ENCODE measurements at places on chromosomes 11 and 22. TPM values are rescaled to one million over a fixed set of nuclear protein-coding genes. Genes with fewer than 3 reads are reported as not detected.

DNA sequence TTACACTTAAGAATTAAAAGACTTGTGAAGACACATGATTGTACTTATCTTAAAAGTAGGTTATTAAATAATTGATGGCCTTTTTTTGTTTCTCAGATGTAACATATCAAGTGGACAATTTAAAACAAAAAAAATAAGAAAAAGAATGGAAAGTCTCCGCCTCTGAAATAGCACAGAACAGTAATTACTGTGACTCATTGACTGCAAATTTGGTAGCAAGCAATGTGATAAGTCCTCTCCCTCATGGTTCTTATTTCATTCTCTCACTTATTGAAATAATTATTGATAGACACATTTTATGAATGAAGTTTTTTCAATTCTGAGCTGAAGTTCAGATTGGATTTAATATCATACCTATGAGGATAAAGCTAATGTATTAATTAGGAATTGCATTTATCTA, 717.9 kb upstream of the LUZP2 start:
- no peak for DNase-seq

DNA sequence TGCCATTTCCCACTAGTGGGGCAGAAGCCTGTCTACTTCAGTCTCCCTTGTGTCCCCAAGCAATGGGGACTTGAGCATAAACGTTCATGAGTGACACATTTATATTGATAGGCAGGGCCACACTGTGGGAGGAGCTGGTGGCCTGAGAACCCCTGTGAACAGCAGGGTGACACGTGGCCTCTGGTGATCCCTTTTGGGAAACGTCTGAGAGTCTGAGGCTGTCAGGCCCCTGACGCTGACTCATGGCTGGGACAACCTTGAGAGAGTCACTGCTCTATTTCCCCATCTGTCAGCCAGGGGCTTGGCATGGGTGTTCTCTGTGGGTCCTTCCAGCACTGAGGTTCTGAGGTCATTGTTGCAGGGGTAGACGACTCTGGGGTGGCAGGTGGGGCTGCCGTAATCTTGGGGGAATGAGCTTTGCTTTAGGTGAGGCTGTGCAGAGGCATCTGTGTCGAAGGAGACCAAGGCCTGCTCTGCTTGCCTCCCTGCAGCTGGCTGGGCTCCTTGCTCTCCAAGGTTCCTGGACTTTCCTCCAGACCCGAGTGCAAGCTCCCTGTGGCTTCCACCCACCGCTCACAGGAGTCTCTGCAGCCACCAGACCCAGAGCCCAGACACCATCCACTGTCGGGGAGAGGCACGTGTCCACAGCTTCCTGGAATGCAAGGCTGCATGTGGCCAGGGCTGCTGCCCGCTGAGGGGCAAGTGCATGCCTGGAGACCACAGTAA, 54.7 kb downstream of the SMIM38 start:
- DNase-seq, result no peak

GRCh38 chr11:65150509-65151299, 16.4 kb upstream of the SYVN1 start:
- DNase-seq, result peak; percentile 85

- no peak for DNase-seq
These were observed 16.5 kb downstream of the TOLLIP start for GRCh38 chr11:1292644-1293618.

- DNase-seq, result no peak
These were observed 494.4 kb upstream of the B3GAT1 start for GRCh38 chr11:134906356-134906955.

GRCh38 chr11:200224-201003, 6.8 kb downstream of the BET1L start:
- DNase-seq, result peak; percentile 1

The FXYD6 gene
- total RNA-seq, result 37.2 TPM

GRCh38 chr11:96338910-96339705, 3.9 kb downstream of the MAML2 start:
- peak; percentile 45 for DNase-seq

GRCh38 chr11:123740787-123741158, 687 bp downstream of the ZNF202 start:
- no peak for DNase-seq

DNA sequence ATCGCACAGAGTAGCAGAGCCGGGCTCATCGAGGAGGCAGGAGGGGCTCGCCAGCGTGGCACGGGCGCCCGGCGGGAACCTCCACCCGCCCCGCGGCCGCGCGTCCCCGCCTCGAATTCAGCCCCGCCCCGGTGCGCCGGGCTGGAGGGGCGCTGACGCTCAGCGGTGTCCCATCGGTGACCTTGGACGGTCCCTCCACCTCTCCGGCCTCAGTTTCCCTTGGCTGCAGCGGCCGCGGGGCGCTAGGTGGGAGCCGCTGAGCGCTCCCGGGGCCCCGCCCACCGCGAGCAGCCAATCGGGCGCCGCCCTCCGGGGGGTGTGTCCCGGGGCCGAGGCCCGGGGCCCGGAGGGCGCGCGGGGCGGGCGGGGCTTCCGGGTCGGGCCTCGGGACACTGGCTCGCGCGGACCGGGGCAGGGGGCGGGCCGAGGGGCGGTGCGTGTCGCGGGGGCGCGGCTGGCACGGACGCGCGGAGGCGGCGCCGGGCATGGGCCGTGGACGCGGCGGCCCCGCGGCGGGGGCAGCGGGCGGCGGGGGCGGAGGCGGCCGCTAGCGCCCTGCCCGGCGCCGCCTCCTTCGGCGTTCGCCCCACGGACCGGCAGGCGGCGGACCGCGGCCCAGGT, at the start of gene PPARA:
TSS of gene PPARA (plus strand) at position 493 of the 621 bp plus-strand sequence. CDS start 47,858 bp downstream, outside the sequence.
- peak; percentile 96 for DNase-seq

DNA sequence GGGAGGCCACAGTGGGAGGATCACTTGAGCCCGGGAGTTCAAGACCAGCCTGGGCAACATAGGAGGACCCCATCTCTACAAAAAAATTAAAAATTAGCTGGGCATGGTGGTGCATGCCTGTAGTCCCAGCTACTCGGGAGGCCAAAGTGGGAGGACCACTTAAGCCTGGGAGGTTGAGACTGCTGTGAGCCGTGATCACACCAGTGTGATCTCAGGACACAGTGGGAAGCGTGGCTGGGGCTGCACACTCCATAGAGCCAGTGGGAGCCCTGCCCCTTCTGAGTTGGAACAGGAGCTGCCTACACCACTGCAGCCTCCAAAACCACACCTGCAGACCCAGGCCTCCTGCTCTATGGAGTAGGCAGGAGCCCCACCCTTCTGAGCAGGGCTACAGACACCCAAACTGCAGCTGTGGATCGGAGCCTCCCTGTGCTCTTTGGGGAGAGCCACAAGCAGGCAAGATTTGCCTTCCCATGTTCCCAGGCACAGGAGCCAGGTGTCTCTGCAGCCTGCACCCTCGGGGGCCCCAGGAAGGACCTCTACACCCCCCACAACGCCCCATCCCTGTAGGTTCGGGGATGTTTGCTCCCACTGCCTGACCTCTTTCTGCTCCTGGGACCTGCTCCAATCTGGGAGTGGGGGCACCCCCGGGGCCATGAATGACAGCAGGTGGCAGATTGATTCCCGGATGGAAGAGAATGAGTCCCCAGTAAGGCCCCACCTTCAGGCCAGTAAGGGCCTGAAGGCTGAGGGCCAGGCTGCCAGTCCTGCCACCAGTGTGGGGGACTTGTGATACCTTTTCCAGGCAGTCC, 245.4 kb downstream of the BUD13 start:
- no peak for DNase-seq

GRCh38 chr11:70060611-70061293, 17.4 kb upstream of the ANO1 start:
- no peak for DNase-seq

The PDGFB gene
- 5.3 TPM for total RNA-seq

The NPAS4 gene
- total RNA-seq, result 0.39 TPM

DNA sequence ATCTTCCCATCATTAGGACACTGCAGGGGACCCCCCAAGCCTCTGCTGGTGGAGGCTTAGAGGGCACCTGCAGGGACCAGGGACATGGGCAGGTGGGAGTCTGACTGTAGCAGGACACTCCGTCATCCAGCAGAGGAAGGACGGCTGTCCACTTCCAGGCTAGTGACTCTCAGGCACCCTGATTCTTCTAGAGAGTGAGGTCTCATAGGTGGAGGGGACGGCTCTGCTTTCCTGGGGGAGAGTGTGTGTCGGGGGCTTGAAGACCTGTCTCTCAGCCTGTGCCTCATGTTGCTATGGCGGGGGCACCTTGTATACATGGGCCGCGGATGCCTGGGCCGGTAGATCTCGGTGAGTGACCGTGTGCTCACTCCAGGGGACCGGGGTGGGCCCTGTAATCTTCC, 1116.6 kb downstream of the BRD1 start:
- no peak for DNase-seq

The ACR gene
- total RNA-seq, result 1.5 TPM

- no peak for DNase-seq
These were observed 2.2 kb upstream of the BPIFC start for GRCh38 chr22:32466496-32466895.

DNA sequence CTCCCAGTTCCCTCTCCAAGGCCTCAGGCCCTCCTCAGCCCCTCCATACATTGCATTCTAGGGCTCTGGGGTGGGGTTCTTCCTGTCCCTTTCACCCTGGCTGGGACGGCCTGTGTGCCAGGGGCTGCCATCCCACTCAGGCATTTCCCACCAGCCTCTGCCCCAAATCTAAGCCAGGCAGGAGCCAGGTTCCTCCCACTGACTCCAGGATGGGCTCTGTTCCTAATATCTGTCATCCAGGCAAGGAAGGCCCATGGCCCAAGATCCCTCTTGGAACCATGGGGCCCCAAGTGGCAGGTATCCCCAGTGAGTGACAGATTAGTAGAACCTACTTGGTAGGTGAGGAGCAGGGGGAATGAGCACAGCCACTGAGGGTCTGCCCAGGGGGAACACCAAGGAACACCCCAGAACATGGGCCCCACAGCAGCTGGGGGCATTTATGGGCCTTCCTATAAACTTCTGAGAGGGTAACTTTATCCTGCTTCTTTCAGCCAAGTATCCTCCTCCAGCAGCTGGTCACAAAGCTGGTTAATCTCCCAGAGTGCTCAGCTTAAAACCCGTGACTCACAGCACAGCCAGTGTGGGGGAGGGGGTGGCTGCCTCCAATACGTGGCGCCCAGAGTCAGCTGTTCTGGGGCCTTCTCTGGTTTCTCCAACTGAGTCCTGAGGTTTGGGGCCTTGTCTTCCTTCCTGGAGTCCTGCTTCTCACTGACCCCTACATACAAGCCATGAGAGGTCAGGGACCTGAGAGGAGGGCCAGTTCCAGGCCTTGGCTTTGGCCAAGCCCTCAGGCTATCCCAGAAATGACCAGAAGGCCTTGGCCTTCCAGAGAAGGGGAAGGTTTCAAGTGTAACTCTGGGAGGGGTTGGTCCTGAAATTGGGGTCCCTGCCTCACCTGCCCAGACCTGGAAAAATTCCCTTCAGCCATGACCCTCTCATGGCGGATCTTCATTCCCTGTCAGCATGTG, 19.9 kb upstream of the MYOD1 start:
- no peak for DNase-seq

The KCNJ1 gene
- not detected for total RNA-seq

DNA sequence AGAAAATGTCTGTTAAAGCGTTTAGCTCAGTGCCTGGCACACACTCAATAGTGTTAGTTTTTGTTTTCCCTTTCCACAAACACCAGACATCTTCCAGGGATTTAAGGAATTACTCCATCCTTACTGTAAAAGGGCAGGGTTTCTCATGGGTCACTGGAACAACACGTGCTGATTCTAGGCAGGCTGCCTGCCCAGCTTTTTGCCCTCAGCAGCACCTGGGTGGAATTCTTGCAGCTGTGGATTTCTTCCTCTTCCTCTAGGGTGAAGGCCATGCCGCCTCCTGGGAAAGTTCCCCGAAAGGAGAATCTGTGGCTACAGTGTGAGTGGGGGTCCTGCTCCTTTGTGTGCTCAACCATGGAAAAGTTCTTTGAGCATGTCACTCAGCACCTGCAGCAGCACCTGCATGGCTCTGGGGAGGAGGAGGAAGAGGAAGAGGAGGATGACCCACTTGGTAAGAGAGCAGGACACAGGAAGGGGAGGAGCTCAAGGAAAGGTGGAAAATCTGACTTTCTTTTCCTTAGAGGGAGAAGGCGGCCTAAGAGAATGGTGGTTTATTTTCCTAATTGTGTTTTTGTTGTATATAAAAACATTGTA, 5.4 kb downstream of the HINFP start:
- no peak for DNase-seq

DNA sequence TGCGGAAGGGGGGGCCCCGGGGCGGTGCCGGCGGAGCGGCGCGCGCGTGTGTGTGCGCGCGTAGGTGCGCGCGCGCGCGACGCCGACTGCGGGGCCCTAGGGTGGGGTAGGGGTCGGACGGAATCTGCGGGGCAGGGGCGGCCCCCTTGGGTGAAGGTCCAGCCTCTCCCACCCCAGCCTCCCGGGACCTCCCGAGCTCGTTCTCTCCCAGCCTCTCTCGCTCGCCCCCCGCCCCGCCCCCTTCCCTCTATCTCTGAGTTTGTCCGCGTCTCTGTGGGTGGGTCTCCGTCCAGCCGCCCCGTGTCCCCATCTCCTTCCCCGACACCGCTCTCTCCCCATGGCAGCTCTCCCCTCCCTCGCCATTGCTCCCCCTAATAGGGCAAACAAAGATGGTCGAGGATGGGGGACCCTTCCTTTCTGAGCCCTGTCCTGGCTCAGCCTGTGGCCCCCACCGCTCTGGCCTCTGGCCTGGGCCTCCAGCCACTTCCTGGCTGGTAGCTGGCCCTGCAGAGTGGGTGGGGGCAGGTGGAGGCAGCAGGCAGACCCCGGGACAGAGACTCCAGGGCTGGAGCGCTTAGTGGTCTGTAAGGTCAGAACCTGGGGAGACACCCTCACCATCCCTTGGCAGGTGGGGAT, 33.0 kb upstream of the PRR5 start:
- no peak for DNase-seq

- DNase-seq, result peak; percentile 45
These were observed 79.5 kb upstream of the CRYBB3 start for GRCh38 chr22:25120093-25120561.

DNA sequence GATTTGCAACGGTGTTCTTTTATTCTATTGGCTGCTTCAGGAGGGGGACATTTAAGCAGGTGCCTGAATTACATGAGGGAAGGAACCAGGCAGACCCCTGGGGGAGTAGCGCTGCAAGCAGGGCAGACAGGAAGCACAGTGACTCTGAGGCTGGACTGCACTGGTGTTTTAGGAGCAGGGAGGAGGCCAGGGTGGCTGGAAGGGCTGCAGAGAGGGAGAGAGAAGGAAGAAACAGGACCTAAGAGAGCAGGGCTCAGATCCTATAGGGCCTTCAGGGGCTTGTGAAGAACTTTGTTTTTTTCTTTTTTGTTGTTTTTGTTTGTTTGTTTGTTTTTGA, 62.5 kb upstream of the SORL1-AS1 start:
- no peak for DNase-seq

Data from left colon (tissue), 2 donors.